ENCODE measurements at places on chromosomes 4 and X. TPM values are rescaled to one million over a fixed set of nuclear protein-coding genes. Genes with fewer than 3 reads are reported as not detected.
A peak's percentile ranks its signal among the peaks of the same experiment; 100 is the strongest.

DNA sequence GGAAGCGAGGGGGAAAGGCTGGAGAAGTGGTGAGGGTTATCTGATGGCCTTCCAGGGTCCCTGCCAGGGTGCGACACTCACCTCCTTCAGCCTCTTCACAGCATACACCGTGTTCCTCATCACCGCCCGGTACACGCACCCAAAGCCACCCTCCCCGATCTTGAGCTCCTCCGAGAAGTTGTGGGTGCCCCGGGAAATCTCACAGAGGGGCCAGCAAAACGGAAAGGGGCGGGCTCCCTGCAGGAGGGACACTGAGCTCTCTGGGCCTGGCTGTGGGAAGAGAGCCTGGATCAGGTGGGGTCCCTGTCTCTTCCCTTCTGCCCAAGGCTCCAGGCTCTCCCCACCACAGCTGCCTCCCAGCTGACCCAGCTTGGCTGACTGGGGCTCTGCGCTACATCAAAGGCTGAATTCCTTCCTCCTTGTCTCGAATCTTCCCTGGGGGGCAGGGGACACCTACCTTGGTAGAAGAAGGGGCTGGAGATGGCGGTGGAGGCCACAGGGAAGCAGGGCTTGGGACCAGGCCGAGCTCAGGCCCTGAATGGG, 1.1 kb downstream of the IRAK1 start:
- peaks cover 8% of the 10 kb centered on the region for H3K4me1 ChIP-seq
- H3K4me3 ChIP-seq: peak overlapping the region; percentile 78
- H3K27ac ChIP-seq: 0 out of 2 replicates have a peak overlapping the region, but pooled peaks have one; percentile 19
- DNase-seq: no peak
- no peaks in the 10 kb centered on the region for H3K27me3 ChIP-seq

- no peaks in the 10 kb centered on the region for H3K4me1 ChIP-seq
- no peaks in the 10 kb centered on the region for H3K27me3 ChIP-seq
Measured at GRCh38 chrX:150334981-150335380, 28.1 kb upstream of the MAMLD1 start.

GRCh38 chr4:29852537-29852936, 867.6 kb upstream of the PCDH7 start:
- no peaks in the 10 kb centered on the region for H3K36me3 ChIP-seq
- DNase-seq: no peak
- H3K27ac ChIP-seq: no peak overlapping the region
- H3K27me3 ChIP-seq: no peaks in the 10 kb centered on the region
- no peaks in the 10 kb centered on the region for H3K4me1 ChIP-seq

- no peaks in the 10 kb centered on the region for H3K4me1 ChIP-seq
- no peak overlapping the region for H3K27ac ChIP-seq
- no peak overlapping the region for H3K4me3 ChIP-seq
- H3K36me3 ChIP-seq: peaks cover 16% of the 10 kb centered on the region
Measured at GRCh38 chr4:37837446-37837845, 11.0 kb downstream of the PGM2 start.

GRCh38 chr4:52566136-52567031, 92.7 kb downstream of the USP46 start:
- no peaks in the 10 kb centered on the region for H3K27me3 ChIP-seq
- H3K36me3 ChIP-seq: no peaks in the 10 kb centered on the region
- H3K4me3 ChIP-seq: no peak overlapping the region
- H3K27ac ChIP-seq: no peak overlapping the region
- no peaks in the 10 kb centered on the region for H3K4me1 ChIP-seq

DNA sequence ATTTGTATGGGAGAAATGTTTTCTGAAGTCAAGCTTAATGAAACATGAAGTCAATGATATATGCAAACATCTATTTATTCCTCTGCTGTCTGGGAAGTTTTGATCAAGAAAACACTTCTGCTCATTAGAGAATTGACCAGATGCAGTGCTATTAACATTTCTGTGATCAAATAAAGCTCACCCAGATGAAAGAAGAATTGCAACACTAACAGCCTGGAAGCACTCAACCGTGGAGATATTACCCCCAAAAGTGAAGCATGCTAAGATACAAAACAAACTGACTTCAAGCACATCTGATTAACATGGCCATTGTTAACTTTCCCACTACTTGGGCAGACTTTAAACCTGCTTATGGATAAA, 73.7 kb upstream of the GUCY1A1 start:
- no peaks in the 10 kb centered on the region for H3K4me1 ChIP-seq
- H3K4me3 ChIP-seq: no peak overlapping the region
- DNase-seq: no peak
- H3K36me3 ChIP-seq: no peaks in the 10 kb centered on the region
- no peaks in the 10 kb centered on the region for H3K27me3 ChIP-seq

GRCh38 chr4:7335344-7336066, 99.2 kb downstream of the PSAPL1 start:
- no peaks in the 10 kb centered on the region for H3K27me3 ChIP-seq
- no peaks in the 10 kb centered on the region for H3K36me3 ChIP-seq
- H3K27ac ChIP-seq: no peak overlapping the region
- no peaks in the 10 kb centered on the region for H3K4me1 ChIP-seq

- H3K4me3 ChIP-seq: no peak overlapping the region
- no peaks in the 10 kb centered on the region for H3K27me3 ChIP-seq
- no peaks in the 10 kb centered on the region for H3K4me1 ChIP-seq
- DNase-seq: no peak
- no peak overlapping the region for H3K27ac ChIP-seq
Measured at GRCh38 chr4:65033899-65034298, 624.6 kb upstream of the TECRL start.

Gene FAM149A
- total RNA-seq: 0.80 TPM

Gene TMEM156
- total RNA-seq: 29.3 TPM
